Bronchial epithelial cell (primary cell): ENCODE measurements at places on chromosomes 7 and 10.

DNA sequence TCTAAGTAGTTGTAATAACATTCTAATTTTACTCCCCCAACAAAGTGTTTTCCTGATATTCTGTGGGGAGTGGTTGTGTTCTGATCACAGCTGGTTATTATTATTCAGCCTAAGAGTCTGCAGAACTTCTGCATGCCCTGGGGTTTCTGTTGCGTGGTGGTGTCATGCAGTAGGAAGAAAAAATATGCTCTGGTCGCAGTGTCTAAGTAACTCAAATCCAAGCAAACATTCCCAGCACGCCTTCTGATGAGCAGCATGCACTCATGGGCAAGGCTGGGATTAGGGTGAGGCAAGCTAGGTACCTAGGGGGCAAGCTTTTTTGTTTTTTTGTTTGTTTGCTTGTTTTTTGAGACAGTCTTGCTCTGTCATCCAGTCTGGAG lies 112.8 kb upstream of the KMT2E start:
- DNase-seq = no peak

GRCh38 chr7:1663857-1664651 lies 6.0 kb upstream of the ELFN1 start:
- no peak for DNase-seq

DNA sequence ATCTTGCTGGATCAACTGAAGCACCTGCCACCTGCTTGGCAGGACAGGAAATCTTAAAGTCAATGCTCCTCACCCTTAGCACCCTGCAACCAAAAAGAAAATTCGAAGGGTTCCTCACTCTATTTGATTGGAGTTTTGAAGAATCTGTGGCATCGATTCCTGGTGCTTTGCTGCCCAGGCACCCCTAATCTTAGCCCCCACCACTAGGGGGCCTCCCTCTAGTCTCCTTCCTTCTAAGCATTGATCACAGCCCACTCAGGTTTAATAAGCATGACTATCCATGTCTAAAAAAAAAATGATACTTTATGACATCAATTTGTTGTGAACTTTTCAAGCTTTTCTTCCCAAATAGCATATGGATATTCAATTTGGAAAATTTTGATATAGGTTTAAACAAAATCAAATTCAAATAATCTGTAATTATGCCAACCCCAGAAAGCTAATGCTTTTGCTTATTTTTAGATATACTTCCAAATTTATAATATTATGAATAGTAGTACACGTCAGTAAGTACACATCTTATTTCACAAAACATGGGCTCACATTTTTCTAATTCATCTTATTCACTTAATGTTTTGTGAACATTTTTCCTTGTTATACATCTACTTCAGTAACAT lies 45.3 kb downstream of the NRG3 start:
- no peak for DNase-seq

DNA sequence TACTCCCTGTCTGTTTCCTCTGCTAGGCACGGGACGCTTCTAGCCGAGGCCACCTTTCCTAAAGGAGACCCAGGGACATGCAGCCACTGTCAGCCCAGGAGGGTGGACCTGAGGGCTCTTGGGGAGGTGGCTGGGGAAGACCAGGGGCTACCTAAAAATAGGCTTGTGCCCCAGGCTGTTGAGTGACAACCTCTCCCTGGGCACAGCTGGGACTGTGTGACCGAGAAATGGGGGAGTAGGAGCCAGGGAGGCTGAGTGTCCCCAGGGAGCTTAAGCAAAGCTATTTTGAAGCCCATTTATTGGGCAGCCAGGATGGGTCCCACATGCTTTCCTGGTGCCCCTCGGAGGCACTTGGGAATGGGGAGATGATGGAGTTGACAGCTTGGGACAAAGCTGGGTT lies 63.8 kb downstream of the CALML3 start:
- no peak for DNase-seq

DNA sequence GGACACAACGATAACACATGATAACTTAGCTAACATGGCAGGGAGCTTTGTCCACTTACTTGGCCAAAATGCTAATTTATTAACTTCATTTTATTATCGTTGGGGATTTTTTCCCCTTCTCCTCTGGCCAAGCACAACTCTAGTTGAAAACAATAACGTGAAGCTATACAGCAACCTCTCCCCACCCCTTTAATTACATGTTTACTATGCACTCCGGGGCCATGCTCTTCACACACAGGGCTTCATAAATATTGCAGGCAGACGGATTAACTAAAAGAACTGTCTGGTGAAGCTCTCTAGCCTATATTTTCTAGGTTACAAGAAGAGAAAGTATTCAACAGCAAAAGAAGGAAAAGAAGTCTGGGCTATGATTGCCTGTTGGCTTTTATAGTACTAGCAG lies 51.7 kb downstream of the XRCC2 start:
- DNase-seq = no peak

DNA sequence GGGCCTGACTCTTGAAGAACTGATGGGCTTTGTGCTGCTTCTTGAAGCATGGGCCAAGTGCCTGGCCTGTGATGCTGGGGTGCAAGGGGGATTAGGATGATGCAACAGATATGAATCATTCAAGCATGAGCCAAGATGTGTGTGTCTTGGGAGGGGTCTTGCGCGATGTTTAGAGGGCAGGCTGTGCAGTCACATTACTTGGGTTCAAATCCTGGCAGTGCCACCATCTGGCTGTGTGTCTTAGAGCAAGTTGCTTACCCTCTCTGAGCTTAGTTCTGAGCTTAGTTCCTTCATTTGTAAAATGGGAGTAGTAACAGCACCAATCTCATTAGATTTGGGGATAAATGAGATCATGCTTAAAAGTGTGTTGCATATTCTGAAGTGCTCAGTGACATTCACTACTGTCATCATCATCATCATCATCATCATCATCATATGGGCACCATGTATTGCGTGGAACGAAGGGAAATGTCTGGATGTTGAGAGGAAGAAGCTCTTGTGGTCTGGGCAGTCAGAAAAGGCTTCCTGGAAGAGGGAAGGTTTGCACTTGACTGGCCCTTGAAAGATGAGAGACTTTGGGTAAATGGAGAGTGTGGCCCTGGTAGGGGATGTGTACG lies 9.3 kb downstream of the UNC5B start:
- no peak for DNase-seq

GRCh38 chr10:98088186-98088971 lies 46.1 kb upstream of the R3HCC1L start:
- no peak for DNase-seq

DNA sequence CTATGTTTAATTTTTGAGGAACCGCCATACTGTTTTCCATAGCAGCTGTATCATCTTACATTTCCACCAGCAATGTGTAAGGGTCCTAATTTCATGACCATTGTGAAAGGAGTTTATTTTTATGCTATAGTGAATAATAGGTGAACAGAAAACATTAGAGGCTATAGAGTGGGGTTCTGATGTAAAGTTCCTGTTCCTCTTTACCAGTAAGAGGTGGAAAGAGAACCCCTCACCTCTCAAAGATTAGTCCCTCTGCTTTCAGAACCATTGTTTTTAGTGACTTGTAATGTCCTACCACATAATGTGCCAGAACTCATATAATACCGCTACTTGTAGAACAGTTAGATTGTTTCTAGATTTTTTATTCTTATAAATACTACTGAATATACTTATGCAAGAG lies 34.2 kb downstream of the SUFU start:
- DNase-seq = no peak

DNA sequence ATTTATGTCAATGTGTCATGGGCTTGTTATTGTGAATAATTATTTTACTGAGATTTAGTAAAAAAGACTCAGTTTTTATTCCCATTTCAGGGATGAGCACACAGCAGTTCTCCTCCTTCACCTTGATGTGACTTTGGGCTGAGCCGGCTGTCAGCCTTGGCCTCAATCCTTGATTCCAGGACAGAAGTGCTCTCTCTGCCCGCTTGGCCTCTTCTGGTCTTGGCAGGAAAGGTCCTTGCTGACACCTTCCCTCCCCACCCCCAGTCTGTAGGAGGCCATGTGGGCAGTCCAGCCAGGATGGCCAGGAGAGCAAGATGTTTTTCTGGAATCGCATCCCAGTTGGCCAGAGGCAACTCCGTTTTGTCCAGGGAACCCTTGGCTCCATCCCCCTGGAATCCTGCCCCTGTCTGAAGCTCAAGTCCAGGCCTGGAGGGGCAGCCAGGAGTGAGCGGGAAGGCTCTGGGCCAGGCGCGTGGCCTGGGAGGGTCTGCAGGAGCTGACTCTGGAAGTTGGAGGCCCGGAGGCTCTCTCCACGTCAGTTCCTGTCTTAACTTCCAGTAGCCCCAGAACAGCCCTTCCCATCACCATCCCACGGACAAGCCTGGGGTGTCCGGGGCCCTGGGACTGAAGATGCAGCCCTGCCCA lies 100.9 kb downstream of the PDGFA start:
- no peak for DNase-seq

GRCh38 chr10:48704156-48704555 lies 19.5 kb downstream of the WDFY4 start:
- DNase-seq = no peak

- DNase-seq = peak; percentile 50
Measured at GRCh38 chr7:114663502-114663901, 248.9 kb downstream of the FOXP2 start.

- no peak for DNase-seq
Measured at GRCh38 chr10:87545783-87546182, 41.1 kb downstream of the MINPP1 start.

DNA sequence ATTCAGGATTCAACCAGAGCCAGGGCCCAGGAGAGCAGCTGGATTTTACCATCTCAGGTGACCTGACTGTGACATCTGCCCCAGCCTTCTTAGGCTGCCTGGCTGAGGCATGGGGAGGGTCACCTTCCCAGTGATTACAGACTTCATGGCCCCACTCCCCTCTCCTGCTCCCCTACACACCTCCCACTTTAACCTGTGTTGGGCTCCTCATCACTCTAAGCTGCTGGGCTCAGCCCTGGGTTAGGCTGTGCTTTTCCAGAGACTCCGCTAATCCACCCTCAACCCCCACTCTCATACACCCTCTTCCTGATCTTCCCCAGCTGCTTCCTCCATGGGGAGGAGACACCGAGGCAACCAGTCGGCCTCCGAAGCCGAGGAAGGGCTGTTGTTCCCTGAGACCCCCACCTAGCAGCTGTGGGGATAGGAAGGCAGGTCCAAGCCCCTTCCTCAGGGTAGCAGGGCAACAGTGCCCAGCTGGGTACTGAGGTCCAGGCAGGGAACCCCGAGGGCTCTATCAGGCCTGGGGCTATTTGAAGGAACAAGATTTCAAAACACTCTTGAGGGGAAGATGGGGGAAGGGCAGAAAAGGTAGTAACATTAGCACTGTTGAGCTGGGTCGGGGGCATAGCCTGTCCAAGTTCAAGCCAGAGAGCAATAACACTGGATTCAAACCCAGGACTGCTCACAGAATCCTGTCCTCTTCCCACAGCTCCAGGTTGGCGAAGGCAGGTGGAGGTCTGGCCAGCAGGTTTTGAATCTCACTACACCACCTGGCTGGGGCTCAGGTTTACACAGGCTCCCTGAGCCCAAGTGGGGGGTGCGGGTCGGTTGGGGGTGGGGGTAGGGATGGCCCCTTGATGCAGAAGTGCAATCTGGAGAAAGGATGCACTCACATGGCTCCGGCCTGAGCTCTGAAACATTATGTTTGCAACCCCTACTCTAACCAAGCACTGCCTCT lies 1.8 kb downstream of the IMPDH1 start:
- DNase-seq = no peak

GRCh38 chr7:128796327-128796726 lies 4.6 kb downstream of the CCDC136 start:
- DNase-seq = peak; percentile 31

DNA sequence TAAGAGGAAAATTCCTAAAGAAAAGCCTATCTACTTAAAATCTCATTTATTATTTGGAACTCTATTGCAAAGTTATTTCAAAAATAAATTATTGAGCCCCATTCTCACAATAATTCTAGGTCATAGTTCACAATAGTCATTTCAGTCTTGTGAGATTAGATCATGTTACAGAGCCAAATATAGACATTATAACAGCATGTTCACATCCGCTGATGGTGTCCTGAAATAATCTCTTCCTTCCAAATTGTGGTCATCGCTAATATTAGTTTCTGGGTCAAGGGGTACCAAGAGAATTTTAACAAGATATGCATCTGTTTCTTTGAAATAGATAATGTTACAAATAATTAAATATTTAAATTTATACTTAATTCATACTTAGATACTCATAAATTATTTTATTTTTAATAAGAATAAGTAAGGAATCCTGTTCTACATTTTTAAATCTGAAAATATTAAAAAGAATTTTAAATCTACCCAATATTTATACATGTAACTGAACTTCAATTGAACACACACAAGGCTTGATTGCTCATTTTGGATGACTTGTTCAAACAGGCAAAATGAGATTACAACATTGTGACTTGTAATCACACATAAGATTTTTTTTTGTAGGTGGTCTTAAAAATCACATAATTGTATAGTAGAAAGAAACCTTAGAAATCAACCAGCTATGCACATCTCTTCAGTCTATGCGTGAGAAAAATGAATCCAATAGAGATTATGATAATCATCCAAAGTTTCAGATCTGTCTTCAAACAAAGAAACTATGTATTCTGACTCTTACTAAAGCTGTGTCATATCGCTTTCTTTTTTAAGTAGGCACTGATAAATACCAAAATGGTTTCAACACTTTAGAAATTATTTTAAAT lies 13.1 kb downstream of the GNAT3 start:
- peak; percentile 96 for DNase-seq

DNA sequence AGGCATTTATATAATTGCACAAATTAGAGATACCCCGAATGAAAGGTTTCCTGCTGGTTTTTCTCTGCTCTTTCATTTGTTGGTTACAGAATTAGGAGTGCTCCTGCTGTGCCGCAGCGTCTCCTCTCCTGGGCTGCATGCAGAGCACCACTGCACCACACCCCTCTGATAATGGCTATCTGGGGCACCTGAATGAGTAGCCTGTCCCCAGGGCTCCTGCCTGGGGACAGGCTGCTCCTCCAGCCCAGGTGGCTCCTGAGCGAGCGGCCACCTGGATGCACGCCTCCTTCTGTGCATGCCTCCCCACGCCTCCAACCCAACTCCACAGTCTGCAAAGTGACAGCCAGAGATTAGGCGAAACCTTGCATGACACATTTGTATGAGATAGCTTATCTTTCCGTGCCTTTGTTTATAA lies 242.6 kb upstream of the FZD8 start:
- no peak for DNase-seq

DNA sequence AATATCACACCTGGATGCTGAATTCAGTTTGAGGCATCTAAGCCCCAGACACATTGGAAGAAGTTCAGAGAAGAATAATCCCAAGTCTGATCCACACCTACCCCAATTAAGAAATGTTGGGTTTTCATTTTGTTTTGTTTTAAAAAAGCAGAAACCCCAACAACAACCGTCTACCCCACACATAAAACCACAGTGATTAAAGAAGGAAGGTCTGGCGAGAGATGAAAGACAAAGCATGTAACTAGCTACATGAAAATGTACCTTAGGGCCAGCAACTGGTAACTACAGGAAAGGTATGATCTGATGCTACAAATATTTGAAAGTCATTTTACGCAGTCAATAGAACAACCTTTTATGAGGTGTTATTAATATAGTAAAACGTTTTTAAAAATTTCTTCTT lies 1112.3 kb downstream of the GATA3 start:
- no peak for DNase-seq

- DNase-seq = no peak
Measured at GRCh38 chr10:102712089-102712488, 2.1 kb downstream of the ARL3 start.
